ENCODE measurements at places on chromosomes 7 and 10.

DNA sequence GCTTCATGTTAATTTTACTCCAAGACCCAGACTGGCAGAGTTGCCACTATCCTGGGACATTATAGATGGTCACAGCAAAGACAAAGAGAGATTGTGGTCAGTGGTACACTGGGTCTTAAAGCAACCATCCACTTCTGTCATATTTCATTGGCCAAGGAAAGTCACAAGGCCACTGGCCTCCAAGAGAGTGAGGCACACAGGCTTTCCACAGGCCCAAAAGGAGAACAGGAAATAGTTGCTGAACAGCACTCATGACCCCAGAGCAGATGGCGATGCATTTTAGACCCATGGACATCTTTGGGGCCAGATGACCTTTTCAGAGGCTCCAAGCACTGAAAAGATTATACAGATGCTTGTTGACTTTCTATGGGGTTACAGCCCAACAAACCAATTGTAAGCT, 97.4 kb downstream of the ARID5B start:
- no peak for DNase-seq

- no peak for DNase-seq
Measured at GRCh38 chr7:154837622-154838021, 165.3 kb downstream of the PAXIP1 start.

DNA sequence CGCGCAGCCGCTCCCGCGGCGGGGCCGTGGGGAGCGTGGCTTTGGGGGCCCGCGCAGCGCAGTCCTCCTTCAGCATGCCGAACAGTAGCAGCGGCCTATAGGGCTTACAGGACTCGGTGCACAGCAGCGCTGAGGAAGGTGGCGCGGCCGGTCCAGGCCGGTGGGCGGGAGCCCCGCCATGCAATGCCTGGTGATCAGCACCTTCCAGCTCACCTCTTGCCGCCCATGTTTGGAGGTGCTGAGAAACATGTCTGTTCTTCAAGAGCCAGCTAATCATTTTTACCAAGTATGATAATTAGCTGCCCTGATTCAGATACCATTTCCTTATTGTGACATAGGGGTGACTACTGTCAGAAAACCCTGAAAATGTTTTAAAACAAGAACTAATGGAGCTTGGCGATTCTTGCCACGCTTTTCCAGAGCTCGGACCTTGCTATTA, 33.5 kb upstream of the SFTPD start:
- DNase-seq, result peak; percentile 22

- DNase-seq, result no peak
Measured at GRCh38 chr10:69480068-69480412, 28.8 kb downstream of the TSPAN15 start.

- no peak for DNase-seq
Measured at GRCh38 chr10:66639371-66639770, 286.5 kb upstream of the LRRTM3 start.

DNA sequence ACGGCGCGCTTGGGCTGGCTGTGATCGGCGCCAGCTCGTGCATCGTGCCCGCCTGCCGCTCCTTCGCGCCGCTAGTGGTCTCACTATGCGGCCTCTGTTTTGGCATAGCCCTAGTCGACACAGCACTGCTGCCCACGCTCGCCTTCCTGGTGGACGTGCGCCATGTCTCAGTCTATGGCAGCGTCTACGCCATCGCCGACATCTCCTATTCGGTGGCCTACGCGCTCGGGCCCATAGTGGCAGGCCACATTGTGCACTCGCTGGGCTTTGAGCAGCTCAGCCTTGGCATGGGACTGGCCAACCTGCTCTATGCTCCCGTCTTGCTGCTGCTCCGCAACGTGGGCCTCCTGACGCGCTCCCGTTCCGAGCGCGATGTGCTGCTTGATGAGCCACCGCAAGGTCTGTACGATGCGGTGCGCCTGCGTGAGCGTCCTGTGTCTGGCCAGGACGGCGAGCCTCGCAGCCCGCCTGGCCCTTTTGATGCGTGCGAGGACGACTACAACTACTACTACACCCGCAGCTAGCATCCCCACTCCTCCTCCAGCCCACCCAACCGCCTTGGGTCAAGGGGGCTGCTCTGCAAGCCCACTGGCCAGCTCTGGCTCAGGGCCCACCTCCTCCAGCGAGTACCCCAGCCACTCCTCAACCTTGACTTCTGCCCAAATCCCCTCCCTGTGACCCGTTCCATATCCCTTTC, 1.9 kb downstream of the SLC18A3 start:
- peak; percentile 32 for DNase-seq

Data from GM13977 (cell line).